ENCODE measurements at places on chromosomes 6 and 20.

DNA sequence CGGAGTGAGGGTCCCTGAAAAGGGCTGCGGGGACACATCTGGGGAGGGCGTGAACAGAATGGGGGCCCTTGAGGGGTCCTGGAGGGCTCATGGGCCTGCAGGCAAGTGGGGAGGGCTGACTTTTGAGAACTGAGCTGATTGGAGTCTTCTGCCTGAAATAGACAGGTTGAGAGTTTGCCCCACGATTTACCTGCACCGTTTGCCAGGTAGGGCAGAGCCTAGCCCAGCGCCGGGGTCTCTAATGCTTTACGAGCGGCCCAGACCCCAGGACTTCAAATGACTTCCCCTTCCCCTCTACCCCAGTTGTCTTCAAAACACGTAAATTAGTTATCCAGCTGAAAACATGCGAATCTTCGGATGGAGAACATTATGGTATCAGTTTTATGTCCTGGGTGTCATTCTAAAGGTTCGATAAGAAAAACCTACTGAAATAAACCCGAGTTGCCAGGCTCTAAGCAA lies 1.3 kb downstream of the PLCB1 start:
- no peak for DNase-seq

DNA sequence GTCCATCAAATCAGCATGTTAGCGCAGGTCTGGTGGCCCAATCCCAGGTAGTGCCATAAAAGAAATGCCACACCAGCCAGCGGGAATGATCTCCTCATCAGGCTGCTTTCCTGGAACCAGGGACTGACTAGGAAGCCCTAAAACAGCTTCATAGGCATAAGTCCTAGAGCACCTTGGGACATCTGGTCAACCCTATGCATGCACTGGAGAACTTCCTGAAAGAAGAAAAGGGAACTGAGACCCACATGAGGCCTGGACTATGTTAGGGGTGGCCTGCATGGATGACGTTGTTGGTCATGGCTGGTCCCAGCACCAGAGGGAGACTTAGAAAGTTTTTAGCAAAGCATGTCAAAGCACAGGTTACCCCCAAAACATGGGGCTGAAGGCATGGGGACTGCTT lies 7.6 kb upstream of the KCNK16 start:
- peak; percentile 60 for DNase-seq

GRCh38 chr6:30818391-30818841 lies 65.9 kb upstream of the DDR1 start:
- peak; percentile 69 for DNase-seq

- DNase-seq, result peak; percentile 89
These were observed 55.4 kb downstream of the RIPOR3 start for GRCh38 chr20:50635676-50636600.

GRCh38 chr6:6908121-6908520 lies 199.6 kb upstream of the RREB1 start:
- no peak for DNase-seq

DNA sequence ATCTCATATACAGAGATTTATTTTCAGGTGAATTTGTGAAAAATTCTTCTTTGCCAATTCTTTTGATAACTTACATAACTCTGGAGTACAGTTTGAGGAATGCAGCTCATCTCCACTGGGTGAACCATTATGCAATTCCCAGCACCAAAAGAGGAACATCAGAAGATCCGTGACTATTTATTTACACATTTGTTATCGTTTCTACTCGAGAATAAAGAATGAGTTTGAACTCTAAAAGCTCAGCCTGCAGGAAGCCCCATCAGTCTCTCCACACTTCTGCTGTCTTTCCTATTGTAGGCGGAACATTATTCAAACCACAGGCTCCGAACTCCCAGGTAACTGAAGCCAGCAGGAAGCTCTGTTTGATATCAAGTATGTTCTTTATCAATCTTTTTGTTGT lies 95.9 kb upstream of the IFNGR1 start:
- peak; percentile 15 for DNase-seq

- DNase-seq, result no peak
These were observed 753.4 kb downstream of the QKI start for GRCh38 chr6:164167873-164168405.

- DNase-seq, result no peak
These were observed 169.5 kb upstream of the LAMA2 start for GRCh38 chr6:128713461-128713860.

DNA sequence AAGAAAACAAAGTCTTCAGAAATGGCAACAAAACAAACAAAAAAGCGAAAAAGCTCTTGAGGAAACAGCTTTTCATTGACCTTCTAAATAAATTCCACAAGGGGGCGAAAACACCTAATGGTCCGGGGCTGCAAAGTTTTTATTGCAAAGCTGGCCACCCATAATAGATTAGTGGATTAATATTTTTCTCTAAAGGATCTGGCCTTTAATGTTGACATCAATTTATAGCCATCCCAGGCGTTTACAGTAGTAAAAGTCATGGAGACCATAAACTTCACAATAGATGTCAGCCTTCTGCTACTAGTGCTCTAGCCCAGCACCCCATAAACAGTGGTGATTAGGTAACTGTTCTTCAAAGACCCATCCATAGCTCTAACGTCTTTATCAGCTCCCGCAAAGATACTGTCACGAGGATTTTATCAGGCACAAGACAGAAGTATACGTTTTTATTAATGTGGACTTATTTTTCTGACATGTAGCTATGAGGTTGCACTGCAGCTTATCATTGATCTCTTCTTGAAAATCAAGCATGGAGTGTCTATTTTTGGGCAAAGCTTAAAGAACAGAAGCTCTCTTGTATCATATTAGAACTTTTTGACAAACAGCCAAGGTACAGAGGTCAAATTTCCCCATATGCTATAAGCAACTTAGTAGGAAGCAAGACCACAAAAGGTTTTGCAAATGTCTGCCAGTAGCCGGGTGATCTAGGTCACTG lies 4.7 kb downstream of the CITED2 start:
- peak; percentile 82 for DNase-seq

- DNase-seq, result peak; percentile 51
These were observed 64.5 kb downstream of the PHACTR2 start for GRCh38 chr6:143742070-143742954.

- no peak for DNase-seq
These were observed 165.1 kb downstream of the RALGAPA2 start for GRCh38 chr20:20547221-20547875.

DNA sequence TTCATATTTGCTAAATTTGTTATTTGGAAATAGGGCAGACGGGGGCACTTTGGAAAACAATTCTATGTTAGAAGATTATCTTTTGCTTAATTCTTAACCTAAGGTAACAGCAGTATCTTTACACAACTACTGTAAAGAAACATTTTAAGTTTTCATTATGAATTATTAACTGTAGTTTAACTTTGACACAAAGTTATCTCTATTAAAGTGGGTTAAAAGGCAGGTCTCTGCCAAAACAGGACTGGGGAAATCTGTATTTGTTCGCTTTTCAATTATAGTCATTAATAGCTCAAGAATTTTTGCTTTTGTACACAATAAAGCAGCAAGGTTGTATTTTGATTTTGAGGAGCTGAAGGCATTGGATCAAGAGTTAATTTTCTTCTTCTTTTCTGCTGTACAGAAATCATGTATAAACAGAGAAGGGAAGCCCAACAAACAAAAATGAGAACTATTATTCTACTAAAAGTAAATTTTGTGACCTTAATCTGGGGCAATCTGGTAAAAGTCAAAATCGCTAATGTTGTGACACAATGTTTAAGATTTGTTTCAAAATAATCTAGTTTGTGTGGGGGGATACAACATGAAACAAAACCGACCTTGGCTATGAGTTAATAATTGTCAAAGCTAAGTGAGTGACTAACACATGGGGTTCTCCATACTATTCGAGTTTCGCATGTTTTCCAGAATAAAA lies 2.9 kb downstream of the STAU1 start:
- no peak for DNase-seq

- no peak for DNase-seq
These were observed 12.8 kb downstream of the C6orf141 start for GRCh38 chr6:49563006-49563886.

DNA sequence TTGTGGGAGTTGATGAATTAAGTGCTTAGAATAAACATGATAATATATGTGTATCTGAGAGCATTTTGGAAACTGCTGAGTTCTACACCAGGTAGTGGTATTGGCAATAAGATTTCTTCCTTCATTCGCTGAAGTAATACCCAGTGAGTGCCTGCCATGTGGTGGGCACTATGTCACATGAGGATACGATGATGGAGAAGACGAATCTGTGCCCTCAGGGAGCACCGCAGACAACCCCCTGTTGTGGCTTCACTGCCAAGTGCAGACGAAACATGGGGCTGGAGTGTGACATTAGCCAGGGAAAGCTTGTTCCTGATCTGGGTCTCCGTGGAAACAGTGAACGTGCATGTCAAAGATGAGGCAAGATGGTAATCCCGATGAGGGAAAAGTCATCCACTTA lies 7.9 kb downstream of the ZNF76 start:
- DNase-seq, result no peak

DNA sequence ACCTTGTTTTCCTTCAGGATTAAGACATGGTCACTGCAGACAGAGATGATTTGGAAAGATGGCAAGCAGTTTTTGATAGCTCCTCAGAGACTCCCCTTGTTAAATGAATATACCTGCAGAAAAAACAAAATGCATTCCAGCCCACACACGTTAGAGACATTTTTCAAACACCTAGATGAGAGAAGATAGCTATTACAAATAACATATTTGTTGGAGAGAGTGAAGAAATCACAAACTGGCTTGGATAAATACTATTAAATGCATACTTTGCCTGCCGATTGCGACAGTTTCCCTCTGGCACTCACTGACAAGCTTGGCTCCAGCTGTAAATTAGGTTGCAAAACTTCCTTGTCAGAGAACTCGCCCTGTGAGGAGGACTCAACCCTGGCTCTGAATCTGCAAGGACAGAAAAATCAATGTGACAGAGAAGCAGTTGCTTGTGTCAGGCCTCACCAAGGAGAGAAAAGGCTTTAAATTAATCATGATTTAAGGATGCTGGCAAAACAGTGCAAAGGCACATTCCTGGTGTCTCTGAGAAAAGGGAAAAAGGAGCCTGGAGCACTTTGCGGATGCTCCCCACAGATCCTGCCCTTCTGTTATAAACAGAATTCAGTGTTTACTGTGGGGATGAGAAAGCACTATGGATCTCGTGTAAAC lies 423.7 kb upstream of the MARCKS start:
- DNase-seq, result peak; percentile 70

DNA sequence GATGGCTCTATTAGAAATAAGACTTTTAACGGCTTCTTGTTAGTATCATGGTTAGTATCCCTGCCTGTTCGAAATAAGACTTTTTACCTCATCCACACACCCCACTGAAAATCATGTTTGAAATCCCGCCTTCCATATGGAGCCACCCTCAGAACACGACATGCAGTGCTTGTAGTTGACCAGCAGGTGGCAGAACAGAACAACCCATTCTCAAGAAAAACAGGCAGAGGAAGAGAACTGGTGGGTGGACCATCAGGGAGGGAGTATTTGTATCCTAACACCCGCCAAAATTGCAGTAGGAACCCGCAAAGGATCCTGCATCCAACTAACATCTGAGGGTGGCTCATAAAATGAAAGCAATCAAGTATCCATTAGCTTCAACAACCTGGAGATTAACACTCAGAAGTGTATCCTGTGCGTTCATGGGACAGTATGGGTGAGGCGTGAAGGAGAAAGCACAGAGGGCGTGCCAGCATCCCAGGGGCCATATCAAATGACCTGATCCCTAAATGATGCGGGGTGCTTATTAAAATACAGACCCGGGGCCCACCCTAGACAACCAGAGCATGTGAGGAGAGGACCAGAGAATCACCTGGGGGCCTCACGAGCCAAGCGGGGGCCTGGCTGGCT lies 89.6 kb upstream of the NHSL1 start:
- peak; percentile 86 for DNase-seq

- no peak for DNase-seq
These were observed 77.3 kb downstream of the DTD1 start for GRCh38 chr20:18665135-18665534.

DNA sequence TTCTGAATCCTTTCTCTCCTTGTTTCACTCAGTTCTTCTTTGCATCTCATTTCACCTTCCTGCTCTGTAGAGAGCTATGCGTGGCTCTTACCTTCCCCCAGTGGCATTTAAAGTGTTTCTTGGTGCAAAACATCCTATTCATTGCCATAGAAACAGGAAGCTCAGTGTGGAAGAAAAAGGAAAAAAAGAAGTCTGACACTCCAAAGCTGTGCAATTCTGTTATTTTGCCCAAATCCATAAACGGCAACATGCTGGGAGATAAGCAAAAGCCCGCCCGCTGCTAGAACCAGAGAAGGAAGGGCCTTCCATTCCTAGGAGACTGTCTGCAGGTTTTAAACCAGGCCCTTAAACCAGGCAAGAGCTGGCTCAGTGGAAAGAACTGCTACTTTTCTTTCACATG lies 247.1 kb downstream of the HIVEP2 start:
- DNase-seq, result peak; percentile 60

DNA sequence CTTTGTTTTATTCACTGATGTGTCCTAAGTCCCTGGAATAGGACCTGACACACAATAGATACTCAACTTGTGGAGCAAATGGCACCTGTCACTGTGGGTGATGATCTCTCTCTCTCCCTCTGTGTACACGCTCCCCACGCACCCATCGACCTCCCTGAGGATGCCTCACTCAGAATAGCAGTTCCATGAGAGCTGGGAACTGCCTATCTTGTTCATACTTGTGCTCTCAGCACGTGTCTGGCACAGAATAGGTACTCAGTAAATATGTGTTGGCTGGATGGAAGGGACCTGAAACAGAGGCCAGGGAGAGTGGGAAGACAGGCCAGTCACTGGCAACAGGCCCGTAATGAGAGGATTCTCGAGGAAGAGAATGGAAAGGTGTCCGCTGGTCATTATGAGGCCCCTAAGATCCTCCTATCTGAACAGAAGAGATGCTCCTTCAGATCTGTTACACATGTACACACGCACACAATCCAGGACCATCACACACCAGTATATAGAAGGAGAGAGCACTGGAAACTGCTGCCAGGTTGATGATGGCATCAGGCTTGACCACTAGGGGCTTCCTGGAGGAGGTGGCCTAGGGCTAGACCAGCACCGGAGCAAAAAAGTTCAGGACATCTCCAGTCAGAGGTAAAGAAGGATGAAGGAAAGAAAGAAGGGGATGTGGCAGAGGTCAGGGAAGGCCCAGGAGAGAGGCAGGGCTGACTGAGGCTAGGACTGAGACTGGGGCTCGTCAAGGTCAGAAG lies 30.9 kb downstream of the VEGFA start:
- no peak for DNase-seq

DNA sequence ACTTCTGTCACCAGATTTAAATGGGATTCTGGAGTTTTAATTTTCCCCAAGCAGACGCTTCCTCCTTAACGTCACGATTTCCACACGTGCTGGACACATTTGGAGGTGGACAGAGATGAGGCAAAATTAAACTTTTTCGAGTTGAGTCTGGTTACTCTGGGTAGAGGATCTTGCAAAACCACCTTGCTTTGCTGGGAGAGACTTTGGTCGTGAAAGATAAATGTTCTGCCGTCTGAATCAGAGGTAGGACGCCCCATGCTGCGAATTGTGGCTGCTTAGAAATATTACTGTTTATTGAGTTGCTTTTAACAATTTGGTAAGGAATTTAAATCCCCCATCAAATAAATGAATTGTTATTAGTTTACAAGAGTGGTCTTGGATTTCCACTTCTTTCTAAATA lies 46.8 kb downstream of the CTCFL start:
- DNase-seq, result no peak

GRCh38 chr20:49399329-49399728 lies 83.1 kb downstream of the KCNB1 start:
- peak; percentile 31 for DNase-seq

All from muscle of leg (tissue), 16 donors.